ENCODE measurements at places on chromosomes 4 and X. TPM values are rescaled to one million over a fixed set of nuclear protein-coding genes. Genes with fewer than 3 reads are reported as not detected.

GRCh38 chr4:5750052-5750945 is 39.3 kb downstream of the EVC start:
- DNase-seq, result no peak
- H3K4me3 ChIP-seq, result no peak overlapping the region
- H3K4me1 ChIP-seq, result no peaks in the 10 kb centered on the region
- H3K27ac ChIP-seq, result no peak overlapping the region
- no peaks in the 10 kb centered on the region for H3K36me3 ChIP-seq
- peaks cover 1% of the 10 kb centered on the region for H3K27me3 ChIP-seq

GRCh38 chr4:3368841-3369760 is 72.7 kb upstream of the HGFAC start:
- H3K27me3 ChIP-seq, result peaks cover 4% of the 10 kb centered on the region
- no peaks in the 10 kb centered on the region for H3K36me3 ChIP-seq
- peak overlapping the region; percentile 71 for H3K4me3 ChIP-seq
- H3K4me1 ChIP-seq, result peaks cover 35% of the 10 kb centered on the region

- no peaks in the 10 kb centered on the region for H3K36me3 ChIP-seq
- no peaks in the 10 kb centered on the region for H3K4me1 ChIP-seq
Observed at GRCh38 chr4:22802876-22803275, 110.1 kb downstream of the GBA3 start.

DNA sequence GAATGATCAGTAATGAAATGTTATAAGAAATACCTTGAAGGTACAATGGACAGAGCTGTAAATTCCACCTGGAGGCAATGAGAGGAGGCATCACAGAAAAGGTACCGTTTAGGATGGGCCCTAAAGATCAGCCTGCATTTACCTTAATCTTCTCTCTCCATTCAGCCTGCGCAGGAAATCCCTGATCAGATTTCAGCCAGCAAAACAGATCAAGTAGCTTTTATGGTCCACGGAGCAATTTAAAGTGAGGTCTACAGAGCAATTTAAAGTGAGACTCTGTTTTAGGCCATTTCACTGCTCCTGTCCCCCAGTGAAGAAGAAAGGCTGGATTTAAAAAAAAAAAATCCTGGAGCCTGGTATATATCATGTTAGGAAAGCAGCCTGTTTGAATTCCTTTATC is 195.1 kb upstream of the VCX start:
- H3K36me3 ChIP-seq, result no peaks in the 10 kb centered on the region
- H3K27me3 ChIP-seq, result no peaks in the 10 kb centered on the region
- DNase-seq, result no peak
- H3K4me1 ChIP-seq, result no peaks in the 10 kb centered on the region
- no peak overlapping the region for H3K27ac ChIP-seq
- H3K4me3 ChIP-seq, result no peak overlapping the region

GRCh38 chrX:19593690-19594089 is 78.4 kb upstream of the MAP3K15 start:
- peak overlapping the region; percentile 37 for H3K27ac ChIP-seq
- H3K4me1 ChIP-seq, result peaks cover 32% of the 10 kb centered on the region
- H3K27me3 ChIP-seq, result no peaks in the 10 kb centered on the region
- no peak overlapping the region for H3K4me3 ChIP-seq
- H3K36me3 ChIP-seq, result no peaks in the 10 kb centered on the region

GRCh38 chr4:142416711-142417275 is 429.3 kb downstream of the INPP4B start:
- no peaks in the 10 kb centered on the region for H3K36me3 ChIP-seq
- H3K4me3 ChIP-seq, result no peak overlapping the region
- DNase-seq, result no peak
- no peak overlapping the region for H3K27ac ChIP-seq
- no peaks in the 10 kb centered on the region for H3K4me1 ChIP-seq

GRCh38 chr4:6155996-6156750 is 44.2 kb downstream of the JAKMIP1 start:
- H3K4me3 ChIP-seq, result no peak overlapping the region
- H3K27ac ChIP-seq, result no peak overlapping the region
- peaks cover 9% of the 10 kb centered on the region for H3K27me3 ChIP-seq
- peaks cover 2% of the 10 kb centered on the region for H3K4me1 ChIP-seq

GRCh38 chr4:60241866-60242265 is 958.3 kb upstream of the ADGRL3 start:
- no peak overlapping the region for H3K27ac ChIP-seq
- H3K36me3 ChIP-seq, result no peaks in the 10 kb centered on the region
- H3K4me1 ChIP-seq, result no peaks in the 10 kb centered on the region

The LRP2BP gene
- polyA plus RNA-seq, result not detected

The OPRPN gene
- polyA plus RNA-seq, result not detected

The HMX1 gene
- polyA plus RNA-seq, result not detected

DNA sequence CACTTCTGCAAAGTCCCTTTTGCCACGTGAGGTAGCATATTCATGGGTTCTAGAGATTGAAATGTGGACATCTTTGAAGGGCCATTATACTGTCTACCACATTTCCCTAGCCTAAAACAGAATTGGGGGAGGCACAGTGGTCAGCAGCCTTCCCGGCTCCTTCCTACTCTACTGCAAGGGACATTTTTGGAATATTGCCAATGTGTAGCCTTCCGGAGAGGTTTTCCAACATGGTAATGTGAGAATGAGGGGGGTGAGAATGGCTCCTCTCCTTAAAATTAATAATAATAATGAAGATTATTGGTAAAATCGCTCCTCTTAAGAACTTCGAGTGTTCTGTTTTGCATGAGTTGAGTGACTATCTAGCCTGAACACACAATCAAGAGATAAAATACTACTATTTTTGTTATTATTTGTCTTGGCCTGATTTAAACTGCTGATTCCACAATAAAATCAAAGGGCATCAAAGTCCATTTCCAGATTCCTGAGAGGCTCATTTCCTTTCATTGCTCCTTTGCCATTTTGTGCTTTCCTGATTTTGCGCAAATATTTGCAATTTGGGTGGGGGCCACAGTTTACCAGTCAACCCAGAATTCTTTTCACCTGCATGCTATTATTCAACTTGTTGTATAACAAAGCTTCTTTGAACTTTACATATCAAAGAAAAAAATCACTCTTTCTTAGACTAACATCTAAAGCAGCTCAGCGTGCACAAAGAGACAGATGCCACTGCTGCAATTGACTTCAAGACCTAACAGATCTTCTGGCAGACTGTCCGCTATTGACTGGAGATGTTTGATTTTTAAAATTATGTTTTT is 27.0 kb upstream of the TSPAN5 start:
- no peaks in the 10 kb centered on the region for H3K36me3 ChIP-seq
- no peak for DNase-seq

The MAGED4 gene
- not detected for polyA plus RNA-seq

DNA sequence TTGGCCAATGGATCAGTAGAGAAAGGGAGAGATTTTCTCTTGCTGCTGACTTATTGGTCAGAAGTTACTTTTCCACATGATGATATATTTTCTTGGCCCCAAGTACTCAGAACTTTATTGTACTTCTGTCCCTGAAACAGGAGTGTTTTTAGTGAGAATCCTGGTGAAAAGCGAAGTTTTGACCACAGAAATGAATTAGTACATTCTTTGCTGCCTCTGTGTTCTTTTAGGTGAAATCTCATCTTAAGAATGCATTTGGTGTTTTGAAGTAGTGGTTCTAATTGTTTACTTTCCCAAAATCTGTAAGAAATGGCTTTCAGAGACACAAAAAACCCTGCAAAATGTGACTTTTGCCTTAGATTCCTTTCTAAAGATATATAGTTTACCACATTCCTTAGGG is 240.4 kb downstream of the FRMPD4 start:
- H3K4me3 ChIP-seq, result no peak overlapping the region
- no peak overlapping the region for H3K27ac ChIP-seq
- no peaks in the 10 kb centered on the region for H3K4me1 ChIP-seq
- no peak for DNase-seq
- H3K36me3 ChIP-seq, result no peaks in the 10 kb centered on the region

GRCh38 chrX:118943102-118943501 is 31.3 kb upstream of the LONRF3 start:
- no peaks in the 10 kb centered on the region for H3K36me3 ChIP-seq
- peaks cover 3% of the 10 kb centered on the region for H3K27me3 ChIP-seq
- no peak overlapping the region for H3K27ac ChIP-seq
- DNase-seq, result no peak

GRCh38 chr4:109760682-109761081 is 30.8 kb upstream of the PLA2G12A start:
- no peak overlapping the region for H3K4me3 ChIP-seq
- no peak overlapping the region for H3K27ac ChIP-seq
- no peak for DNase-seq

DNA sequence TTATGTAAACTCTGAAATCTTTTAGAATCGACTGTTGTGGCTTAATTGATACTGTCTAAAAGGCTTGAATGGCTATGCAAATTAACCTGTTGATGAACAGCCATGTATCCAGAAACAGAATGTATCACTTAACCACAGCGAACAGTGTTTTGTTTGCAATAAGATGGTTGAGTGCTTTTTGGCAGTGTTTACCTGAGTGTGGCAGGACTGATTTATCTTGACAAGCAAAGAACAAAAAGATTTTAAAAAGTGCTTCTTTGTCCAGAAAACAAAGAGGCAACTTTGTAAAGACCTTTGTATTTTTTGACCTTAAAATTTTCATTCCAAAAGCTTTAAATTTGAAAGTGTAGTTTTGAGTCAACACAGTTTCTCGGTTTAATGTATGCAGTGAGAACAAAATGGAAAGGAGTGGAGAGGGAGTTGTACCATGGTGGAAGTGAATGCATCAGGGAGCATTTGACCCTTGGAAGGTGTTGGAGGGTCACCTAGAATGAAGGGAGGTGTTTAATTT is 18.0 kb downstream of the ARHGAP10 start:
- no peak overlapping the region for H3K27ac ChIP-seq
- H3K36me3 ChIP-seq, result peaks cover 5% of the 10 kb centered on the region
- H3K4me3 ChIP-seq, result no peak overlapping the region
- peaks cover 19% of the 10 kb centered on the region for H3K4me1 ChIP-seq
- no peak for DNase-seq

DNA sequence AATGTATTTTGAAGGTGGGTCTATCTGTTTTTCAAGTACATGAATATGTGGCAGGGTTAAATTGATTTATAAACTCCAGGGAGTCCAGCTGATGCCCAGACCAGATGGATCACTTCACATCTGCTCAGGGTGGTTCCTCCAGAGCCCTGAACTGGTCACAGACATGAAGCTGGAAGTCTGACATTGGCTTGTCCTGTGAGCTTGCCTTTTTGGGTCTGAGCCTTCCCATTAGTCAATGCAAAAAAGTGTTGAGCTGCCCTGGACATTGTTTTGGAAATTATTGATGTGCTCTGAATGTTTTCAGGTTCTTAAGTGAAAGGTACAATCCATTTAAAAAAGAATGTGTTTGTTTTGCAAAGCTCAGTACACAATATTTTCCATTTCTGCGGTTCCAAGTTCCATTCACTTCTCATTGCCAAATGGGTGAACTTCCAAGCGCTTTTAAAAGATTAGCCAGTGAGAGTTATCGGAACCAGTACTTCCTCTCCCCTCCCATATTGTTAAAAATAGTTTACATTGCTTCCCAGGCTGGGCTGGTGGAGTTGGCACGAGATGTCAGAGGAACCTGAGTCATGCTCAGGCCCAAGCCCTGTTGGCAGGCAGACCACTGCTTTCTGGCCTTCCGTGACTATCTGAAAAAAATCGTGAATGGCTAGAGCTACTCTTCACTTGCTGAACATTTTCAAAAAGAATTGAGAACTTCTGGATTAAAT is 52.1 kb downstream of the PDGFRA start:
- no peak for DNase-seq
- H3K4me1 ChIP-seq, result no peaks in the 10 kb centered on the region
- H3K36me3 ChIP-seq, result no peaks in the 10 kb centered on the region
- peaks cover 9% of the 10 kb centered on the region for H3K27me3 ChIP-seq
- H3K27ac ChIP-seq, result no peak overlapping the region

GRCh38 chr4:8295471-8295870 is 25.9 kb downstream of the HTRA3 start:
- no peak for DNase-seq
- no peaks in the 10 kb centered on the region for H3K27me3 ChIP-seq
- no peak overlapping the region for H3K27ac ChIP-seq
- no peaks in the 10 kb centered on the region for H3K4me1 ChIP-seq
- H3K36me3 ChIP-seq, result no peaks in the 10 kb centered on the region

The ASB5 gene
- polyA plus RNA-seq, result not detected

The ANK2 gene
- not detected for polyA plus RNA-seq

DNA sequence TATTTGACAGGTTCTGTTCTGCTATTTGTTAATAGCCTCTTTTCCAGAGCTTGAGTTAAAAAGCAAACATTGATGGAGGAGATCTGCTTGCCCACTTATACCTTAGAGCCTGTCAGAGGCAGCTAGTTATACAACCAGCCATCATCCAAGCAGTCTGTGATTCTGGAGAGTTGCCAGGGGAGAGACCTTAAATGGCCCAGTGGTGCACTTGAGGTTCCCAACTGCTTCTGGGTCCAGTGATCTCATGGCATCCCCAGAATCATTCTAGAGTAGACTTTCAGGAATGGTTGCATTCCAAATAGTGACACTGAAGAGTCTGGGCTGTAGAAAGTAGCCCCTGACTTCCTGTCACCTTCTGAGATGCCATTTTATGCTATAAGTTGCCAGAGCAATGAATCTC is 160.7 kb downstream of the FHIP1A start:
- no peak overlapping the region for H3K4me3 ChIP-seq
- H3K27ac ChIP-seq, result no peak overlapping the region
- peaks cover 11% of the 10 kb centered on the region for H3K27me3 ChIP-seq
- no peak for DNase-seq
- H3K4me1 ChIP-seq, result no peaks in the 10 kb centered on the region

The PCDH10 gene
- polyA plus RNA-seq, result not detected

DNA sequence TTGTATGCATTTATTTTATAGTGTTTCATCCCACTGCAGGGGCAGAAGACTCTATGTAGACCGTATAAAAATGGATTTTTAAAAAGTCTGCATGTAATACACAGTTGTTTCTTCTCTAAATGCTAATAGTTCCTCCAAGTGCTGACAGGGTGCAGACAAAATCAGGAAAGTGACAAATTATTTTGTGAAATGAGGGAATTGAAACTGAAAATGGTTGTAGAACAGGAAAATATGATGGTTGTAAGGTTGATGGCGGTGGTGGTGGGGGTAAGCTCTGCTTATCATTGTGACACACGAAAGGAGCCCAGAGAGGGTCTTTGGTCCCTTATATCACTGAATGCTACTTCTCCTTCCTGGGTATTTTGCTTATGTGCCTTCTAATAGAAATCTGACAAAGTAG is 4.3 kb downstream of the IL15 start:
- no peak overlapping the region for H3K4me3 ChIP-seq
- no peak overlapping the region for H3K27ac ChIP-seq
- H3K27me3 ChIP-seq, result no peaks in the 10 kb centered on the region

DNA sequence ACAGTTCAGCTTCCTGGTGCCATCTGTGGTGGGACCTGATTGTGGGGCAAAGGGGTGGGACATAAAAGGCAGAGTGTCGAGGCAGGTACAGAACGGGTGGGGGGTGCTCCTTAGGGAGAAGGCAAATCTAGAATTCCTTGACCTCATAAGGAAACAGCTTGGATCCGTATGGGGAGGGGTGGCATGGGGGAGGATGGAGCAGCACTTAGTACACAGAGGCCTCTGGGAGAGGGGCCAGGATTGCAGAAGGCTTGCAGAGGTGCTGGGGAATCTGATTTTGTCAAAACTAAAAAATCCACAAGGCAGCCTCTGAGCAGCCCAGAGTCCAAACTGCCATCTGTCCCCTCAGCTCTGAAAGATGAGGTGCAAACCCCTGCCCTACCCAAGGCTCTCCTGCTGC is 2.3 kb upstream of the EMD start:
- no peaks in the 10 kb centered on the region for H3K36me3 ChIP-seq
- H3K27ac ChIP-seq, result peak overlapping the region; percentile 89
- peaks cover 42% of the 10 kb centered on the region for H3K4me1 ChIP-seq
- no peak for DNase-seq
- H3K27me3 ChIP-seq, result peaks cover 22% of the 10 kb centered on the region

The OTUD6A gene
- not detected for polyA plus RNA-seq

The UPF3B gene
- polyA plus RNA-seq, result 13.9 TPM

The RTL3 gene
- not detected for polyA plus RNA-seq
